CD8-positive, alpha-beta T cell (primary cell): ENCODE measurements at places on chromosomes 6 and 20.

- no peak for DNase-seq
Measured at GRCh38 chr20:17109307-17109706, 117.5 kb upstream of the PCSK2 start.

GRCh38 chr20:30921286-30922071 lies 336.0 kb upstream of the DEFB115 start:
- no peak for DNase-seq

DNA sequence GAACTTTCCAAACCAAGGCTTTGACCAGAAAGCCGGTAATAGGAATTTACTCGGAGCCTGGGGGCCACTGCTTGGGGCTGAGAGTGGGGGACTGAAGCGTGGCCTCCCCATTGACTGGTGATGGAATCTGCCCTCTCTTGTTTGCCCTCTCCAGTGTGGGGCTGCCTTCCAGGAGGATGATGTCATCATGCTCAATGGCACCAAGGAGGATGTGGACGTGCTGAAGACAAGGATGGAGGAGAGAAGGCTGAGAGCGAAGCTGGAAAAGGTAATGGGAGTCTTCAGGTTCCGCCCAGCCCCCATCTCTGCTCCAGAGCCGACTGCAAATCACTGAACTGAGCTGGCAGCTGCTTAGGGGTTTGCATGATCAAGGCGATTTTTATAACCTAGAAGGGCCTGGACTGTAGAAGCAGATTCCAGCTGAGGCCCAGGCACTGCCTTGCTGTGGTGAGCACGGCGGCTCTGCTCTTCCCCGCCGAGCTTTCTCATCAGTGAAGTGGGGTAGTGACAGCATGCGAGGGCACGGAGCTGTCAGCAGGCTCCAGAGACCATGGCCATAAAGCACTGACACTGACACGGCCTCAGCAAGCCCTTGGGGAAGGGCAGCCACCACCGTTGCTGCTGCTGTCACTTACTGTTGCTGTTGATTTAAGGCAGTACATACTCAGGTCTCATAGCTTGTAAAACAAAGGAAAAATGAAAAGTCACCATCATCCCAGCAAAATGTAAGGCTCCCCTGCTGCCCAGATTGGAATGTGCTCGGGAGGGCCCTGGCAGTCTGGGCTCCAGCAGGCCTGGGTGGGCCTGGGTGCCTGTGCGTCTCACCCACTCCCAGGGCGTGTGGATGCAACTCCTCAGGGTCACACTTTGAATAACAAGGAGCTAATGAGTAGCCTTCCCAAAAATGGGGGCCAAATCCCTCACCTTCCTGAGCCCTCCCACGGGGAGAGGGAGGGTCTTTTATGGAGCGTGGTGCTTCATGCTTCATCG lies 11.1 kb upstream of the FAM209A start:
- DNase-seq: no peak

- DNase-seq: no peak
Measured at GRCh38 chr20:15319439-15319838, 982.0 kb upstream of the FLRT3 start.

DNA sequence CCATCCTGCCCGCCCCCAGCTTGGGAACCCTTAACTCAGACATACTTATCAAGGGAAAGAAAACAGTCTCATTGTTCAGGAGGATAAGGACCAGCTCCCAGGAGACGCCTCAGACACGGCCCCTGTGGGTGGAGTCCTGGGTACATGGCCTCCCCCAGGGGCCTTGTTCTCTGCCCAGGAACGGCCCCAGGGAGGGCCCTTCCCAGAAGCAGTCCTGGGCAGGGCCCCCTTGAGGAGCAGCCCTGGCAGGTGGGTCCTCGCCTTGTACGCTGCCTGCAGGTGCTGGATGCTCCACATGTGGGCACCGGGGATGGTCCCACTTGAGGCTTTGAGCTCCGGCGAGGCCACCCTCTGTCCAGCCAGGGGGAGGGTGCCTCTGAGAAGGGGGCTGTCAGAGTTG lies 4.5 kb upstream of the GATA5 start:
- DNase-seq: no peak
